GM04503 (cell line): ENCODE measurements at places on chromosomes 5 and 9.

GRCh38 chr9:121230256-121230655 lies 28.6 kb upstream of the RAB14 start:
- DNase-seq, result no peak

GRCh38 chr5:74636552-74636951 lies 4.0 kb downstream of the ENC1 start:
- no peak for DNase-seq

- DNase-seq, result no peak
These were observed 450.0 kb downstream of the CCDC171 start for GRCh38 chr9:16002816-16003215.

GRCh38 chr5:95822043-95822541 lies 434 bp downstream of the GLRX start:
- no peak for DNase-seq

GRCh38 chr9:19807182-19807892 lies 18.5 kb upstream of the SLC24A2 start:
- no peak for DNase-seq

DNA sequence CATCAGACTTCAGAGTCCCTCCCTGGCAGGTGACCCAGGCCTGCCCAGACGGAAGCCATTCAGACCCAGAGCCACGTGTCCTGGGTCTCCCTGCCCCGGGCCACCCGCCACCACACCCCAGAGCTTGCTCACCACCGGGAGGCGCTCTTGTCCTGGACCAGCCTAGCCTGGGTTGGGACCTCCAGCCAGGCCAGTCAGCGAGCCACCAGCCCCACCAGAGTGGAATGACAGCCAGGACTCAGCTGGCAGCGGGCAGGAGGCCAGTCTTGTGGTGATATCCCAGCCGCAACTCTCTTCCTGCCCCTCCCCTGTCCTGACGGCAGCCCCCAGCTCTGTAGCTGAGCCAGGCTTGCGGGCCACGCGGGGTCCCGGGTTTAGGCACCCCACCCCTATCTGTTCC lies 1.7 kb upstream of the PTGDS start:
- DNase-seq, result no peak

DNA sequence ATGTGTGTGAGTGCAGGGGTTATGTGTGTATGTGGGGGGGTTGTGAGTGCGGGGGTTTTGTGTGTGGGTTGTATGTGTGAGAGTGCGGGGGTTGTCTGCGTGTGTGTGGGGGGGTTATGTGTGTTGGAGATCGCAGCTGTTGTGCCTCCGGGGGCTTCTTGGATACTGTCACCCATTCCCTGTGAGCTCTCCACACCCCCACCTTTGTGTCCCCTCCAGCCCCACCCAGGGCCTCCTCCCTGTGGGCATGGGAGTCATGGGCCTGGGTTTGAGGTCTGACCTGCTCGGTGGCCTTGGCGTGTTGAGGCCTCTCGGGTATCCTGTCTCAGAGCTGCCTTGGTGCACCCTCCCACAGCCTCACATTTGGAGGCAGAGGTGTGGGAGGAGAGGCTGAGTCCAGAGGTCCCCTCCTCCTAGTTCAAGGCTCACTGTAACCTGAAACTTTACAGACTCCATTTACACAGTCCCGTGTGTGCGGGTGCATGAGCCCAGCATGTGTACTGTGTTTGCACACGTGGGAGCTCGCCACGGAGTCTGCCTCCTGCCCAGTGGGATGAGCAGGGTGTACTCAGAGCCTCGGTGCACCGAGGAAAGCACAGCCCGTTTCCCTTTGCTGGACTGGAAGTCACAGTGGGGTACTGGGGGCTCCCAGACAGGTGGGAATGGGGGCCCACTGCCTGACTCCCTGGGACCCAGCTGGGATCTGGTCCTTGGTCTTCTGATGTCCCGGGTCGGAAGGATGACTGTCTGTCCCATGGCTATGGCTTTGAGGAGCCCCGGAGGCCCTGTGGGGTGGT lies 43.4 kb downstream of the RXRA start:
- no peak for DNase-seq

GRCh38 chr5:25905646-25906045 lies 1132.7 kb downstream of the CDH9 start:
- no peak for DNase-seq

DNA sequence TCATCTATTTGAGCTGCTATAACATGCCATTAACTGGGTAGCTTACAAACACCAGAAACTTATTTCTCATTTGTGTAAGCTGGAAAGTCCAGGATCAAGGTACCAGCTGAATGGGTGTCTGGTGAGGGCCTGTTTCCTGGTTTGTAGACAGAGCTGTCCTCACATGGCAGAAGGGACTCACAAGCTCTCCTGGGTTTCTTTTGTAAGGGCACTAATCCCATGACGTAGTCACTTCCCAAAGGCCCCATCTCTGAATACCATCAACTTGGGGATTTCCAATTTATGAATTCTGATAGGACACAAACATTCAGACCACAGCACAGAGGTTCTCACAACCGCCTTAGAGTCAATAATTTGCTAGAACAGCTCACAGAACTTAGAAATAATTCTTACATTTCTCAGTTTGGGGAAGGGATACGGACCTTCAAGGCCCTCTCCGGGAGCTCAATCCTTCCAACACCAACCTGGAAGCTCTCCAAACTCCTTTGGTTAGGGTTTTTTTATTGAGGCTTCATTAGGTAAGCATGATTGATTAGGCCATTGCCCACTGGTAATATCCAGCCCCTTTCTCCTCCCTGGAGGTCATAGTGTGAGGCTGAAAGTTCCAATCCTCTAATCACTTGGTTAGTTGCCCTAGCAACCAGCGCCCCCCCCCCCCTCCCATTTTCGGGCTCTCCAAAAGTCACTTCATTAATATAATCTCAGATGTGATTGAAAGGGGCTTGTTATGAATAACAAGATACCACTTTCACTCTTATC lies 7.6 kb upstream of the DNAJA1 start:
- no peak for DNase-seq

DNA sequence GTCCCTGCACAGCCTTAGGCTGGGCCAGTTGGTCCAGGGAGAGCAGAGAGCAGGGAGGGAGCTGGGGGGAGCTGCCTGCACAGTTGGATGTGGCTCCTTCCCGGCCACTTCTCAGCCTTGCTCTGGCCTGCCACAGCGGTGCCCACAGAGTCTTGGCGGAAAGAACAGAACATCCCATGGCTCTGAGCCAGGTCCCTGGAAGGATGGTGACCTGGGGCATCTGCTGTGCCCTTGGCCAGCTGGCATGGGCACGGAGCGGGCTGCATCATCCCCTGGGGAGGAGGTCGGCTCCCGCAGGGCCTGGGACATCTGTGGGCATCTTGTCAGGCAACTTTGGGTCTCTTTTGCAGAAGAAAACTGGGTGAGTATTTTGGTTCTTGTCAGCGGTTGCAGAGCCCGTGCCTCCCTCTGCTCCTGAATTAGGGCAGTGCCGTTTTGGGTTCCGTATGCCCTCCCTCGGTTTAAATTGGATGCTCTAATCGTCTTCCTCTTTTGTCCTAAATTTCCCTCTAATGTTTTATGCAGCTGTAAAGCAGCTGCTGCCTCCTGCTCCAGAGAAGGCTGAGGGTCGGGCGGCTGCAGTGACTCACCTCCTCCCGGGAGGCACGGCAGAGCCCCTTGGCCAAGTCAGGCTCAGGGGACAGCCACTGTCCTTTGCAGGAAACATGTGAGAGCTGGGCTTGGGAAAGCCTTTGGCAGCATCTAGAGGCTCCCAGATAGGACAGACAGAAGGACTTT lies 10.5 kb upstream of the NACC2 start:
- DNase-seq, result no peak

DNA sequence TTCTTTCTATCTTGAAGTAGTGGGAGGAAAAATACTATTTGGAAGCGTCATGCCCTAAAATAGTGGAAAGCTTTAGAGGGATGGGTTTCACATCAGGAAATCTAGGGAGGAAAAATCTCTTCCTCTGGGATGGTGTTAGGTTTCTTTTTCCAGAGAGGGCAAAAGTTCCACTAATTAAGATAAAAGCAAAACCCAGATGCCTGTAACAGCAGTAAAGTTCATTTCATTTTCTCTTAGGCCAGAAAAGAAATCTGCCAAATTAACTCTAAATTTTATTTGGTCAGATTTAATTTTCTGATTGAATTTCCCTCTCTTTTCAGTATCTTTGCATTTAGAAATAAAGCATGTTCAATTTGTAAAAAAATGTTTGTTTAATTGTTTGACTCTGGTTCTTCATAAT lies 88.8 kb downstream of the LURAP1L start:
- DNase-seq, result no peak

- DNase-seq, result no peak
These were observed 4.9 kb downstream of the RXFP3 start for GRCh38 chr5:33941090-33941489.

DNA sequence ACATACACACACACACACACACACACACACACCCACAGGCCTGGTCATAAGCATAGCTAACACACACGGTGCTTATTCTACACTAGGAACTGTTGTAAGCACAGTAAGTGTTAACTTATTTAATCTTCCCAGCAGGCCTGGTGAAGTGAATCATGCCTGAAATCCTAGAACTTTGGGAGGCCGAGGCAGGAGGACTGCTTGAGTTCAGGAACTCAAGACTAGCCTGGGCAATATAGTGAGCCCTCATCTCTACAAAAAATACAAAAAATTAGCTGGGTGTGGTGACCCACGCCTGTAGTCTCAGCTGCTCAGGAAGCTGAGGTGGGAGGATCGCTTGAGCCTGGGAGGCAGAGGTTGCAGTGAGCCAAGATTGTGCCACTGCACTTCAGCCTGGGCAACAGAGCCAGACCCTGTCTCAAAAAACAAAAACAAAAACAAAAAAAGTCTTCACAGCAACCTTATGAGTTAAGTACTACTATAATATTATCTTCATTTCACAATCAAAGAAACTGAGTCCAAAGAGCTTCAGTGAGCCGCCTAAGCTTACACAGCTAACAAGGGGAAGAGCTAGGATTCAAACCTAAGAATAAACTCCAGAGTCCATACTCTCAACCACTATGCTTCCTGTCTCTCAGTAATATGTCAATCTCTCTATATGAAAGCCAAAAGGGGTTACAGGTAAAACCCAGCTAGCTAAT lies 2.3 kb downstream of the MEGF9 start:
- no peak for DNase-seq

- DNase-seq, result no peak
These were observed 11.1 kb downstream of the ERGIC1 start for GRCh38 chr5:172845154-172845553.

DNA sequence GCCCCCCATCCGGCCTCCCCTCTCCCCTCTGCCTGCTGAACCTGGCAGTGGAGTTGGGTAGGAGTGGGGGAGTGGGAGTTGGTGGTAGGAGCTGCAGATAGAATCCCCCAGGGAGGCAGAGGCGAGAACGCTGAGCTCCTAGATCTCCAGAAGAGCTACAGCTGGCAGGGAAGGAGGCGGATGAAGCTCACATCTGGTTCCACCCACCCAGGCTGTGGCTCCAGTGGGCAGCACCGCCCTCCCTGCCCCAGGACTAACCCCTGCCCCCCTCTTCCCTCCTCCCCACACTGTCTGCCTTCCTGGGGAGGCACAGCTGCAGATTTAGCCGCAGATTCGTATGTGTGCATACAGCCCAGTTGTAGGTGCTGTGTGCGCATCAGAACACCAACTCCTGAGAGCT lies 34.2 kb downstream of the C9orf50 start:
- DNase-seq, result no peak

- no peak for DNase-seq
These were observed 174.8 kb downstream of the MCTP1 start for GRCh38 chr5:95110118-95110517.

DNA sequence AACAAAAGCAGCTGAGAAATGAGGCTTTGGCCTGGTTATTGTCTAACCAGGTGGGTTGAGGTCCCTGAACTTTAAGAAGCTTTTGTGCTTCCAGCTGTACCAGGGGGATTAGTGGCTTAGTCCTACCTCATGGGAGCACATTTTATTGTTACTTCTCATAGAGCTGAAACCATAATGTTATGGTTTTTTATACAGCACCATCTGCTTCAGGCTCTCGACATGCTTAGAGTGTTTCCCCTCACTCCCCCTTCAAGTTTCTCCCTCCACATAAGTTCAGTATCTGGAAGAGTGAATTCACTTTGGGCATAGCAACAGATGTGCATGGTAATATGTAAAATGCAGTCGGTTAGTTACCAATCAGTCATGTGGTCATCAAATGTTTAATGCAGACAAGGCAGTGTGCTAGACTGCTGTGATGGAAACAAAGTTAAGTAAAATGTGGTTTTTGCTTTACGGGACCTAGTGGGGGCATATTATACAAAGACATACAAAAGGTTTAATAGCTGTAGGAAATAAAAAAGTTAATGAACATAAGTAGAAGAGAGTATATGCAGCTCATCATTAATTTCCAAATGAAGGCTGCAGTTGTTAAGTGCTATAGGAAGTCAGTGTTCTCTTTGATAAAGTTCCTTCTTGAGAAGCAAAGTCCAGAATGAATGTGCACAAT lies 95.9 kb upstream of the SPRY4 start:
- no peak for DNase-seq

DNA sequence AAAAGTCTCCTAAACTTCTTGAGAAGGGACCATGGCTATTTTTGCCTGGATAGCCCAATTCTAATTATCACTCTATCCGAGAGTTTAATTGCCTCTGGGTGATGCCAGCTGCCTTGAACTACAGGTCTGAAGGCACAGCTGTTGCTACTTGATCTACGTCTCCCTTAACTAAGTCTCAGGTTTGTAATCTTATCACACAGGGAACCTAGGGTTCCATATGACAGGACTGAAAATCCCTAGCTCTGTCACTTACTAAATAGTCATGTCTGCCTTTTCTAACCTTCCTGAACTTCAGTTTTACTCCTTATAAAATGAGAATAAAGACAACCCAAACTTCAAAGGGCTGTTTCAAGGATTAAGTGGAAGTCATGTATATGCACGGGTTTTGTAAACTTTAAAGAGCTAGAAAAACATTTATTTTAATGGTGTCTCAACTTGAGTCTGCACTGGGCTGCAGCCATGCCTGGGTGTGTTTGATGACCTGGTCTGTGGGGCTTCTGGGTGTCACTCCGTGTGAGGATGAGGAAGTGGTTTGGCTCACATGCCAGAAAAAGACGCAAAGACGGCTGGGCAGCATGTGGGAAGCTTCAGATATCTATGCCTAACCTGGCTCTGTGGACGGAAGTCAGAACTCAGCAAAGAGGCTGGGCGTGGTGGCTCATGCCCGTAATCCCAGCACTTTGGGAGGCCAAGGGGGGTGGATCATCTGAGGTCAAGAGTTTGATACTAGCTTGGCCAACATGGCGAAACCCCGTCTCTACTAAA lies 129.3 kb upstream of the SLC44A1 start:
- peak; percentile 17 for DNase-seq

DNA sequence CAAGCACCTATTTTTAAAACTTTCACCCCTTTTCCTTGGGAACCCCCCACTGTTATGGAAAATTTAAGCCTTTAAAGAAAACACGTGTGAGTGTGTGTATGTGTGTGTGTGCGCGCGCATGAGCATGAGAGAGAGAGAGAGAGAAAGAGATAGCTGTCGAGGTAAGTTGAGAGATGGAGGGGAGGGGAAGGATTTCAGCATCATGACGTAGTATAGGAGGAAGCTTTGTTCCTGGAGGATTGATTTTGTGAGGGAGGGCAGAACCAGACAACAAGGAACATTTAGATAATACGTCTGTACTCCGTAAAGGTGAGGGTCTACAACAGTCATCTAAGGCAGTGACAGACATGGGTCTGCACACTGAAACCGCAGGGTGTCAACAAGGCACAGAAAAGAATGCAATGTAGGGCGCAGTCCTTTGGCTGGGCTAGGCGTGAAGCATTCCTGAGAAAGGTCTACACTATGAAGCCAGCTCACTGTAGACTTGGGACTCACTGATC lies 227.7 kb downstream of the SMARCA2 start:
- no peak for DNase-seq
